NK-92 treated with Interleukin-12 subunit alpha and Interleukin-12 subunit beta, amount 100 ng/mL, for 24 hours (cell line): ENCODE measurements at places on chromosomes 7 and 10.
A peak's percentile ranks its signal among the peaks of the same experiment; 100 is the strongest.

GRCh38 chr7:83413424-83413823 lies 235.5 kb downstream of the SEMA3E start:
- no peak for DNase-seq

DNA sequence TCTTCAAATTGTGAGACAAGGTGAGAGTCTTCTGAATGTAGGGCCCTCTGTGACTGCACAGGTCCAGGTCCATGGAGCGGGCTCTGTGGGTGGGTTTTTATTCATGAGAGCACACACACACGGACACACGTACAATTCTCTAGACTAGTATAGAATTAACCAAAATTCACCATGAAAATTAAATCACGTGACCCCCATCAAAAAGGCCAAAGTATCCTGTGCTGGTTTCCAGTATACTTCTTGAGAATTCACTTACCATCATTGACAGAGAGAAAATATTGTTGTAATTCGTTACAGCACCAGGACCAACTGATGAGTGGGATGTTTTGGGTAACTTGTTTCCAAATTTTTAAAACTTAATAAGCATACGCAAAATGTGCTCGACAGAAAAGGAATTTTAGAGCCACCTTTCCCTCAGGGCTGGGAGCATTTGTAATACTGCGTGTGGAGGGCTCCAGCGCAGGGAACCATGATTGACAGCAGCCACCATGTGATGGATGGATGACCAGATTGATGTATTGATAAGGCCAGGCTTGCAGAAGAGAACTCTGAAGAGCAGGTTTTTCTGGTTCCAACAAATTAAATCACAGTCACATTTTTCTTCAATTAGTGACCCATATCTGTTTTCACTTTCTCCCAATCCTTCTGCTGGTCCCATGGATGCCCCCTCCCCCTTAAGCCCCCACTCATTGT lies 14.9 kb upstream of the DNTT start:
- DNase-seq = no peak

DNA sequence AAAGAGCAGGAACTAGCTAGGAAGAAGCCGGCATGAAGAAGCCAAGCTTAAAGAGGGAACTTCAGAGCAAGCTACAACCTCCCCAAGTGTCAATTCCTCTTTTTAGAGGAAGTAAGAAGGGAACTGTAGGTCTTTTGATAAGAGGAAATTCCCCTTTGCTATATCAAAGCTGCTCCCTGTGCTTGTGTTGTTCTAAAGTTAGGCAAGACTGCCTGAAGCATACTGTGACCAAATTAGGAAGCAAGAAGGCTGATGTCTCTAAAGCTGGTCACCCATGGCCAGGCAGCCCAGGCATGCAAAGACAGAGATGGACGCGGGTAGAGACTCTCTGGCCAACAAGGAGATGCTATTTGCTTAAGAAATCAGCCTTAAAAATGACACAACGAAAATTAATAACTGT lies 87.9 kb downstream of the RNF216 start:
- no peak for DNase-seq

- DNase-seq = no peak
Measured at GRCh38 chr7:71886046-71886445, 526.1 kb downstream of the CALN1 start.

- no peak for DNase-seq
Measured at GRCh38 chr7:31084226-31084625, 32.1 kb downstream of the ADCYAP1R1 start.

GRCh38 chr7:130904792-130905191 lies 170.8 kb upstream of the KLF14 start:
- no peak for DNase-seq

GRCh38 chr10:49844775-49845595 lies 82.9 kb upstream of the OGDHL start:
- DNase-seq = no peak

- no peak for DNase-seq
Measured at GRCh38 chr10:119393421-119393820, 149.1 kb downstream of the RGS10 start.

- no peak for DNase-seq
Measured at GRCh38 chr7:120215654-120216053, 57.3 kb upstream of the KCND2 start.

GRCh38 chr10:77398986-77399755 lies 238.4 kb downstream of the KCNMA1 start:
- DNase-seq = no peak

GRCh38 chr7:18208921-18209320 lies 181.3 kb upstream of the PRPS1L1 start:
- no peak for DNase-seq

- no peak for DNase-seq
Measured at GRCh38 chr10:13006037-13006436, 4.5 kb upstream of the CCDC3 start.

DNA sequence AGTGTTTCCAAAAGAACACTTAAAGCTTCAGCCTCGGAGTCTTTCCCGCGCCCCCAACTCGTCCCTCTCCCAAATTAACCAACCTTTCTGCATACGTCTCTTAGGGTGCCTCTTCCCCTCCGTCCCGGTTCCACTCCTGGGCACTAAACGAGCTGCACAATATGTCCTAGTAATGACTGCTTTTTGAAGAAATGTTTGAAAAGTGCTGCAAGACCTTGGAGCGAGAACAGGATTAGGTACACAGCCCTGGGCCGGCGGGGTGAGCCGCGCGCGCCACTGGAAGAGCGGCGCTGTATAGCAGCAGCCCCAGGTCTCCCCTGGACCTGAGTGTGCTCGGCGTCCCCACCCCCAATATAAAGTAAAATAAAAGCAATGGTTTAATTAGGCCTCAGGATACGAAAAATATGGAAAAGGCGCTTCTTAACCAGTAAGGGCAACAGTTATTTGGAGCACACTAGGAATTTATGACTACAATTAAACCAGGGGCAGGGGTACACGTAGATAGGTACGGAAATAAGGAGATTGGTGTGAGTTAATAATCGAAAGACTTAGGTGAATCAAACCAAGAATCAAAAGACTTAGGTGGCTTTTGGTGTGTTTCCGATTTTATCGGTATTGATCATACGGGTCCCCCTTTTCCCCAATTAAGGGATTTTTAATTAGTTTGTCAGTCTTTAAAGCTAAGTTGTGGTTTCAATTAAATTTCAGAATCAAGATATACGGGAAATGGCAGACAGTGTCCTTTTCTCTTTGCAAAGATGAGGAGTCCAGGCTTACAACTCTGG lies 1.9 kb downstream of the TET1 start:
- no peak for DNase-seq

- DNase-seq = no peak
Measured at GRCh38 chr7:129298268-129298893, 73.6 kb downstream of the AHCYL2 start.

DNA sequence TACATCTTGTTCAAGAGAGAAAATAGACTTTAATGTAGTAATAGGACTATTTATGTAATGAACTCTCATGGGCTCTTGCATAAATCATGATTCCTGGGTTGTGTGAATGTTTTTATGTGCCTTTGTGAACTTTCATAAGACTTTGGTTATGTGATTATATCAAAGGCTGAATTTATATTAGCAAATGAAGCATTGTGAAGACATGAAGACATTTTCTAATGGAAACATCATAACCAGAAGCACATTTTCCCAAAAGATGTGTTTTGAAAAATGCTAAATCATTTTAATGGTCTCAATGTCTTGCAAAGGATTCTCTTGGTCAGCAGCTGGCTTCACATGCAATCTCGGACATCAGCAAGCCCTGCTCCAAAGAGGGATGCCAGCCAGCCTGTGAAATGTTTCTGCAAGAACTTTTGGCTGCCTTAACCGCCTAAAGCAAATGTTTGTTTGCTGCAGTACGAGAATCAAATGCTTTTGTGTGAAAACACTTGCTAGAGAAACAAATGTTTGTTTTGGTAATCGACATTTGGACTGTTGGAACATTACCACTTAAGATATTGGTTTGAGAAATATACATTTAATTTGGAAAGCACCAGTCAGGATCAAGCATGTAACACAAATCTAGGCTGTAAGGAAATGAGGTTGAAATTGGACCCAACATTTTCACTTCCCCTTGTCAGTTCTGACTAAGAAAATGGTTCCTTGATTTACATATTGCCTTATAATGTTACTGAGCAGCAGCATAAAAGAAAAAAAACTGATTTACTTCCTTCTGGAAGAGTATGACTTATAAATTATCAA lies 102.1 kb downstream of the RTKN2 start:
- DNase-seq = no peak

DNA sequence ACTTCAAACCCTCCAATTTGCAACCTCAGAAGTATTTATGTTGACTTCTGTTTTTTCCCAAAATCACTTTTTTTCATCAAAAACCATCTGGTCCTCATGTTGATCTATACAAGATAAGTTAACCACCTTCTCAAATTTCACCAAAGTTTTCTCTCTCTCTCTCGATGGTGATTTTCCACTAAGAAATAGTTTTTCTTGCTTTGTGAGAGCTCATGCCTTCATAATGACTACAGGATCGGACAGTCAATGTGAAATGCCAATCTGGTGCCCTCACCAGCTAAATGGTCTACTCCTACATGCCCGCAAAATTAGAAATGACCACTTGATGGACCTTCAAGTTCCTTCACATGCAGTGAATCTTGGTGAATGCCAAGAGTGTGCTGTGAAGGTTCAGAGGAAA lies 40.4 kb downstream of the CNNM1 start:
- DNase-seq = no peak

- no peak for DNase-seq
Measured at GRCh38 chr7:92244808-92245486, 767 bp downstream of the KRIT1 start.

GRCh38 chr7:18610331-18610948 lies 114.9 kb downstream of the HDAC9 start:
- no peak for DNase-seq

- DNase-seq = no peak
Measured at GRCh38 chr7:19442016-19442785, 266.6 kb downstream of the POLR1F start.

GRCh38 chr7:92498557-92498956 lies 20.8 kb upstream of the ERVW-1 start:
- DNase-seq = no peak

GRCh38 chr10:46290101-46290886 lies 3.5 kb downstream of the ANTXRL start:
- no peak for DNase-seq

DNA sequence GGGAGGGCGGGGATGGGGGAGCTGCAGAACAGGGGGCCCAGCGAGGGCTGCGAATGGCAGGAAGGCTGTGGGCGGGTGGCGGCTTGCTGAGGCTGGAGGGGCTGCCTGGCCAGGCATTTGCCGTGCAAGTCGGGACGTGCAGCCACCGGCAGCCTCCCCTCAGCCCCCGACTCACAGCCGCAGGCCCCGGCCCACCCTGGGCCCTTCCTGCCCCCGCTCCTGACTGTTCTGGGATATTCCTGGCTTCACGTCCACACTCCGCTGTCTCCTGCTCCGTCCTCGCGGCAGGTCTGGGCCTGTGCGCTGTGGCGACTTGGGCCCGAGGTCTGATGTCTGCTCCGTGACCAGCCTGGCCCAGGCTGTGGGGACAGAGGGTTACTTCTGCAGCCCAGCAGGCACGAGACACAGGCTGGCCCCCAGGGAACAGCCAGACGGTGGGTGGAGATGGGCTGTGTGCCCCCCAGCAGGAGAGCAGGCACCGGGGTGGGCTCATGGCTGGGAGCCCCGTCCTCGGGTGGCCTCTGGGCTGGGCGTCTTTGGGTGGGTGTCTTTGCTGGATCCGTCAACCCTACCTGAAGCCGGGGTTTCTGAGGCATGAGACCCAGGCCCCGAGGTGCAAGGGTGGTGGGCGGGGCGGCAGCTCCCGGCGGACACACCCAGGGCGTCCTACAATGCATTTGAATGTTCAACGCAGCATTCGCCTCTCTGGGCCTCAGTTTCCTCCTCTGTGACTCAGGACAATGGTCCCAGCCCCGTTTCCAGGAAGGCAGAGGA lies 86.5 kb downstream of the FOXL3 start:
- no peak for DNase-seq

- DNase-seq = peak; percentile 48
Measured at GRCh38 chr7:26200038-26200443, 505 bp downstream of the HNRNPA2B1 start.

- DNase-seq = no peak
Measured at GRCh38 chr7:75704928-75705327, 33.8 kb downstream of the HIP1 start.

DNA sequence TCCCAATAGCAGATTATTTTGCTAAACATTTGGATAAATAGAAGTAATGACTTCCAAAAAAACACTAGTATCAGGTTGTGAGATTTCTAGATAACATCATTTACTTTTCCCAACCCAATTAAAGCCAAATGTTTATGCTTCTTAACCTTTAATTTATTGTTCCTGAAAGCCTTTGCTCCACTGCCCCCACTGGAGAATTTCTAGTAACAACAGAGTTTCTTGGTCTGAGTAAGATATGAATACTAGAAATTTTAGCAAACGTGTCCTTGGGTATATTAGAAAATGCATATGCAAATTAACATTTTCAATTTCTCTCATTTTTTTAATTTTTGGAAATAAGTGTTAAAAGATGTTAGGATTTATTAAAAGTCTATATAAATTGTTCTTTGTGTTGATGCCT lies 958.0 kb upstream of the PHF14 start:
- no peak for DNase-seq

- DNase-seq = no peak
Measured at GRCh38 chr10:79050896-79051555, 17.7 kb upstream of the ZMIZ1 start.

GRCh38 chr10:46514899-46515298 lies 41.6 kb downstream of the GPRIN2 start:
- no peak for DNase-seq

DNA sequence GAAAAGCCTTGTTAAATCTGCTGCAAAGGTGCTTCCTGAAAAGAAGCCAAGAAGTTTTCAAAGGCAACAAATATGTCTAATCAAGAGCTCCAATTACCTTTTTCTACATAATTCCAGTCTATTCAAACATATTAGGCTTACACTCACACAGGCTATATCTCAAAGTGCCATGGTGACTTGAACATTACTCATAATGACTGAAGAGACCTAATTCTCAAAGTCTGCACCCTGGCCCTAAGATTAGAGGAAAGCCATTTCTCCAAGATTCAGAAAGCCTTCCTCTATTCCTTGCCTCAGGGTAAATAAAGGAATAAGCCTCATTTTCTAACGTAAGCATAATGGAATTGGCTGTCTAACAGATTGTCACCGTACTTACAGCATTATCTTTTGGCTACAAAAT lies 78.3 kb upstream of the THSD7A start:
- no peak for DNase-seq

DNA sequence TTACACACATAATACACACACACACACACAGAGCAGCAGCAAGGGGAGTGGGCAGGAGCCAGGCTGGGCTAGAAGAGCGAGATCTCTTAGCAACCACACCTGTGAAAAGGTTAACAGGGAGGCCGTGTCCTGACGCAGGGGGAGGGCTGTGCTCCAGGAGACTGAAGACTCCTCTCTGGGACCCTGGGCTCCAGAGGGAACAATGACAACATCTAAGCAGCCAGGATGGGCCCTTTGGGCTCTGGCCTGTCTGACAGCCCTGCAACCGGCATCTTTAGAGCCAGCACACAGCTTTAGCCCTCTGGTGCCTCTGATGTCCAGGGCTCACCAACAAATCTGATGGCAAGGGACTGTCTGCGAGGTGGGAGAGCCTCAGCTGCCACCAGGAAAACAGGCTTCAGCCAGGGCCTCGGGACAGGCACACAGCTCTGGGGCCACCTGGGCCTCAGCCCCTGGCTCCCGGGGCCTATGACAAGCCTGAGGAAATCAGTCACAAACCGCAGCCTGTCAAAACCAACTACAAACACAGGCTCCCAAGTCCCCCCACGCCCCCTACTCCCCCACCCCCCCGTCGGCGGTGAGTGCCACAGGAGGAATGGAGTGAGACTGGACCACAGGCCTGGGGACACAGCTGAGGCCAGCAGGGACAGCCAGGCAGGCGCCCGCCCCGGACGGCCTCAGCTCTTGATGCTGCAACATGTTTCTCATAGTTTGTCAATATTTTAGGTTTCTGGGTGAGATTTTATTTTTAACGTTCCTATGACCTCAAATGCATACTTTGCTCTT lies 102.8 kb downstream of the TNS3 start:
- DNase-seq = no peak

- no peak for DNase-seq
Measured at GRCh38 chr7:36607721-36608095, 116.6 kb downstream of the AOAH start.
